ENCODE measurements at places on chromosomes 7 and 10. TPM values are rescaled to one million over a fixed set of nuclear protein-coding genes. Genes with fewer than 3 reads are reported as not detected.

Gene TMEM213
- total RNA-seq, result not detected

DNA sequence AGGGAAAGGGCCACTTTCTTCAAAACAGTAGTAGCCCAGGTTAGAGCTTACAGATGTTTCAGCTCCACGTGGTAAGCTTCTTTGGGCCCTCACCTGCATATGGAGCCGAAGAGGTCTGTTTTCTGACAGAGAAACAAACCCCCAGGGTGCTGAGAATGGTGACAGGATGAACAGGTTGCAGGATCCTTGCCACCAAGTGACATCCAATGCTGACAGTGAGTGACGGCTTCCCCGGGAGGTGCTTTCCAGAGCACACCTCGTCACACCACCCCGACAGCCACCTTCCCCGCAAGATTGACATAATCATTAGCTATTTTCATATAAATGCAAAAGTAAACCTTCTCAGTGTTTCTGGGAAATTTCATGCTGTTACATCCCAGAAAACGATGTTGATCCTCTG is 109.3 kb upstream of the BTBD16 start:
- H3K4me1 ChIP-seq, result peaks cover 37% of the 10 kb centered on the region
- peaks cover 6% of the 10 kb centered on the region for H3K27me3 ChIP-seq
- H3K27ac ChIP-seq, result no peak overlapping the region
- DNase-seq, result no peak

DNA sequence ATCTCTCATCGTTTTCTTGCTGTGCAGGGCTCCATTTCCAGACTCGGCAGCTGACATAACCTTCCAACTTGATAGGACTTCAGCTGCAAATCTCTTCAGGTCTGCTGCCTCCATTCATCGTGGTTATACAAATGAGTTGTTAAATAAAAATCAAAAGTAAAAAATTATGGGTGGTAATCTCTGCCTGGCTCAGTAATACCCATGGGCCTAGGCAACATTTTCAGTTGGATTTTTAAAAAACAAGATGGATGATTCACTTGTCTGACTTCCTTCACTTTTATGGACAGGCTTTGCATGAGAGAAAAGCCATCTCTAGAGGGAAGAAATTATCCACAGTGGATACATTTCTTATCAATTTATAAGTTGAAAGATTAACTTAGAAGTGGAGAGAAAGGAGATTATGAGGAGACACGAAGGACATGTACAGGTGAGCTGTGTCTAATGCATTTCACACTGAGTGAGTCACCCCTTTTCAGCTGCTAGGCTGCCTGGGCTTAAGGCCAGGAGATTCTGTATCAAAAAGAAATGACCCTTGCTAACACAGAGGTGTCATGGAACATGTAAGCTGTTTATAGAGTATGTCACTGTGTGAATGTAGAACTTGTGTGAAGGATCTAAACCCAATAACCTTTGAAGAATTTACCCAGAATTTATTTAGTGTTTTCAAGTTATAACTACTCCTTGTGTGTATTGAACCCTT is 495.1 kb downstream of the AUTS2 start:
- H3K27me3 ChIP-seq, result no peaks in the 10 kb centered on the region
- H3K4me3 ChIP-seq, result no peak overlapping the region
- DNase-seq, result peak; percentile 74
- H3K36me3 ChIP-seq, result no peaks in the 10 kb centered on the region
- no peak overlapping the region for H3K27ac ChIP-seq

DNA sequence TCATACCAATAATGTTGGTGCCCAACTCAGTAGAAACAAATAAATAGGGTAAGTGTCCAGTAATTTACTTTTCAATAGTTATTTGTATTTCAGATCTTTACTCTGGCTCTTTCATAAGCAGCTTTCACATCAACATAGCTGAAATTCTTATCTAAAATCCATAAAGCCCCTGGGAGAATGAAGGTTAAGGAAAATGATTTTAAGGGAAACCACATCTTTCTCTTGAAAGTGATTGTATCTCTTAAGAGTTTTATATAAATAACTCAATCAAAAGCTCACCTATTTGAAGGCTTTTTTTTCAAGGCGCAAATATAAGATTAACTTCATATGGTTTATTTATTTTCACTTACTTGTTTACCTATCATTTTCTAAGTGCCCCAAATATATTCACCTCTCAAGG is 324.4 kb downstream of the HGF start:
- no peak overlapping the region for H3K4me3 ChIP-seq
- no peaks in the 10 kb centered on the region for H3K4me1 ChIP-seq
- H3K36me3 ChIP-seq, result no peaks in the 10 kb centered on the region
- no peak for DNase-seq

Gene MPP7
- total RNA-seq, result 12.5 TPM

Gene EXOC6
- total RNA-seq, result 4.1 TPM

DNA sequence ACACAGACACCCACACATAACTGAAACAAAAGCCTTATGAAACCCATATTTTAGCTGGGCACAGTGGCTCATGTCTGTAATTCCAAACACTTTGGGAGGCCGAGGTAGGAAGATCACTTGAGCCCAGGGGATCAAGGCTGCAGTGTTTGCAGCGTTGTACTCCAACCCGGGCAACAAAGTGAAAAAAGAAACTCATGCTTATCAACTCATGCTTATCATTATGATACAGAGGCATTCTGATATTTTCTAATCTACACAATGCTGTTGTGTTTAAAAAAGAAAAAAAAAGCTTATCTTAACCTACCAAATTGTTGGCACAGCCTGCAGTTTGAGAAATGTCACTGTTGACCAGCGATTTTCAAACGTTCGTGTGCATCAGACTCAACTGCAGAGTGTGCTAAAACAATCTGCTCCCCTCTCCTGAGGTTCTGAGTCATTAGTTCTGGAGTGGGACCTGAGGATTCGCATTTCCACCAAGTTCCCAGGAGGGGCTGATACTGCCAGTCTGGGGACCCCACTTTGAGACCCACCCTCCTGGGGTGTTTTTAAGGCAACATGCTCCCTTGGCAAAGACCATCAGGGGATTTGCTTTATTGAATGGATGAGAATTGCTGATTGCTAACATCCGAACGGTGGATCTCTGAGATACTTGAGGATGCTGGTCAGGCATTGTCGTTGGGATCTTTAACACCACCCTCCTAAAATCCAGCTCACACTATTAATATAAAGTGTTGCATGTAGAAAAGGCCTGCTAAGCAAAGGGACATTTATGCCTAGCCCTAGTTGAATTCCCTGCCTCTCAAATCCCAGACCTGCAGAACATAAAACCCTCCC is 16.2 kb downstream of the CHST3 start:
- peak overlapping the region; percentile 86 for H3K27ac ChIP-seq
- no peak overlapping the region for H3K4me3 ChIP-seq
- no peaks in the 10 kb centered on the region for H3K27me3 ChIP-seq
- H3K36me3 ChIP-seq, result no peaks in the 10 kb centered on the region

DNA sequence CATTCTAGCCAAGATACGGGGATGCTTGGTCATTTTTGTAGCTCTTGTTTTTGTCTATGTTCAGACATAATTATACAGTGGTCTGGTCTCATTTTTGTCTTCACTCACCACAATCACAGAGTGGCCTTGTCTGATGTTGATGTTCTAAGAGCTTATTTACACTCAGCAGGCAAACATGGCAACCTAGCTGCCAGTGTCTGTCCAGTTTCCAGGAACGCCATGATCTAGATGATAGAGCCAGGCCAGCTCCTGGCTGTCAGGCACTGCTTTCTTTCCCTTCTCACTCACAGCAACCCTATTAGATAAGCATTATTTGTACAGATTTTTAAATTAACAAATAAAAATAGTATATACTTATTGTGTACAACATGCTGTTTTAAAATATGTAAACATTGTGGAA is 98.6 kb upstream of the PHF14 start:
- H3K4me1 ChIP-seq, result no peaks in the 10 kb centered on the region
- no peaks in the 10 kb centered on the region for H3K27me3 ChIP-seq
- H3K36me3 ChIP-seq, result no peaks in the 10 kb centered on the region
- H3K27ac ChIP-seq, result no peak overlapping the region
- no peak for DNase-seq
- H3K4me3 ChIP-seq, result no peak overlapping the region

Gene SFXN3
- 9.9 TPM for total RNA-seq

DNA sequence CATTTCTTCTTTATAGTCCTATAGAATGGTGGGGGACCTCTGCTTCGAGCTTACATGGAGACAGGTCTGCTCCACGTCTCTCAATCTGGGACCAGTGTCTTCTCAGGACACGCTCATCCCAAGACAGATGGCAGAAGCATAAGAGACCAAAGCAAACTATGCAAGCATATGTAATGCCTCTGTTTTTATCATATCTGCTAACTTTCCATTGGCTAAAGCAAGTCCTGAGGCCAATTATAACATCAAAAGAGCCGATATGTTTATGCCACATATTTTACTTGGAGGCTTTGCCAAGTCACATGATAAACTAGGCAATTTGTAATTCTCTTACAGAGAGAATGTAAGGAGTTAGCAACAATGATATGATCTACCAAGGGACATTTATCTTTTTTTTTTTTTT is 102.6 kb upstream of the NRBF2 start:
- no peak overlapping the region for H3K27ac ChIP-seq
- no peaks in the 10 kb centered on the region for H3K27me3 ChIP-seq
- no peaks in the 10 kb centered on the region for H3K36me3 ChIP-seq
- H3K4me3 ChIP-seq, result no peak overlapping the region
- DNase-seq, result no peak

Gene DNAAF5
- 29.7 TPM for total RNA-seq

Gene LUC7L2
- 133 TPM for total RNA-seq
